DMS79 treated with DMSO at 0.1 percent for 48 hours (cell line): ENCODE measurements at places on chromosomes 1 and 21.
A peak's percentile ranks its signal among the peaks of the same experiment; 100 is the strongest.

DNA sequence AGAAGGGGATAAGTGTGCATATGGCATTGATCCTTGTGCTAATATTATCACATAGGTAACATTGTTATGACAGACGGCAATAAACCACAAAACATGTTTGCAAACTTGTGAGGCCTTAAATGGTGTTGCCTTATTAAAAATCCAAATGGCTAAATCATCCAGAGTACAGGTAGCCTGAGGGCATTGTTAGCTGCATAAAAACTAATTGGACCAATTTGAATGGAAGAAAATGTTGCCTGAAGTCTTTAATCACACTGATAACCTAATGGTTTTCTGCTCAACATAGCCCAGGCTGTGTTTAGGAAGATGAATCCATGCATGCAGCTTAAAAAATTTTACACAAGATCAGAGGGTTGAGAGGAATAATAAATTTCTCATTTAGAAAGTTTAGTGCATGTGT lies 19.4 kb upstream of the LRRC53 start:
- no peak for DNase-seq

GRCh38 chr1:31703431-31704270 lies at the start of gene COL16A1:
TSS of gene COL16A1 (minus strand) at chr1:31704017. CDS start at chr1:31702193, 1,824 bp downstream.
- peak; percentile 46 for DNase-seq

DNA sequence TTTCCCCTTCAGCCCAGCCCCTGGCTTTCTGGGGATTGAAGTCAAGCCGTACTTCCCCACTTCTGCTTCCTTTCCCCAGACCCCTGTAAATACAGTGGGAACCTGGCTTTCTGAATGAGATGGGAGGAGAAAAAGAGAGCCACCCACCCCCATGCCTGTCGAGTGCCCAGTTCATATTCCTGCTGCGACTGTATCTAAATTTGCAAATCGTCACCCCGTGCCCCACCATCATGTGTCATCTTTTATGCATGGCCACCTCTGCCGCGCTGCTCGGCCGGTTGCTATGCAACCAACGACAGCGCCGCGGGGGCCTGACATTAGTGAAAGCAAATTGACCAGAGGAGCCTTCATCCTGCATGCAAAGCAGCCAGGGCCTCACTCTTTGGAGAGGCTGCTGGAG lies 143.0 kb downstream of the ELAVL4 start:
- DNase-seq: peak; percentile 52

- no peak for DNase-seq
Measured at GRCh38 chr1:22585471-22585870, 22.2 kb downstream of the EPHA8 start.

GRCh38 chr21:45555557-45556301 lies 13.5 kb upstream of the SLC19A1 start:
- DNase-seq: peak; percentile 24

- DNase-seq: no peak
Measured at GRCh38 chr1:240342251-240342625, 250.6 kb downstream of the FMN2 start.

GRCh38 chr1:179743679-179744400 lies 749 bp downstream of the FAM163A start:
- no peak for DNase-seq

DNA sequence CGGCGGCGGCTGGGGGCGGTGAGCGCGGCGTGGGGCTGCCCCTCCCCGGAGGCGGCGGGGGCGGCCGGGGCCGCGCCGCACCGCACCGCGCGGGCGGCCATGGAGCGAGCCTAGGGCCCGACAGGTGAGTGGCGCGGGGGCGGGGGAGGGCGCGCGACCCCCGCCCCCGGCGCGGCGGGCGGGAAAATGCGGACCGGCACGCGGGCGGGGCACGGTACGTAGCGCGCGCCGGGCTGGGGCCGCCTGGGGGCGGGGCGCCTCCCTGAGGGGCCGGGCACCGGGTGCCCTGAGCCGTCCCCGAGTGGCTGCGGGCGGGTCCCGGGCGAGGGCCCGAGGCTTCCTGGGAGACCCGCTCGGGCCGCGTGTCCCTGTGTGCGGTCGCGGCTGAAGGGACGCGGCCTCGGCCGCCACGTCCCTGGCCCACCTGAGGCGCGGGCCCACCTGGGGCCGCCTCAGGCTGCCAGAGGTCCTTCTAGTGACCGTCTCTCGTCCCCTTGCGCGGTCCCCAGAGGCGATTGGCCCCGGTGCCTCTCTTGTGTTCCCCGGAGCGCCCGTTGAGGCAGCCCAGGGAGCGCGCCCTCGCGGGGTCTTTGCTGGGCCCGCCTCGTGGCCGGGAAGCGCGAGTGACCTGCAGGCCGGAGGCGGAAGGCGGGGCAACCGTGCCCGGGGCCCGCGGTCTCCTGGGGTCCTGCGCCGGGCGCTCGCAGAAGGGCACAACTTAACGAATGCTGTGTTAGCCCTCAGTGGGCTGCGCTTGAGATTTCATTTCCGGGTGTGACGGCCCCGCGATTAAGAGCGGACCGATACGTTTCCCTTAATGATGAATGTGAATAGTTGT lies 500 bp downstream of the FAM20B start:
- DNase-seq: peak; percentile 46

DNA sequence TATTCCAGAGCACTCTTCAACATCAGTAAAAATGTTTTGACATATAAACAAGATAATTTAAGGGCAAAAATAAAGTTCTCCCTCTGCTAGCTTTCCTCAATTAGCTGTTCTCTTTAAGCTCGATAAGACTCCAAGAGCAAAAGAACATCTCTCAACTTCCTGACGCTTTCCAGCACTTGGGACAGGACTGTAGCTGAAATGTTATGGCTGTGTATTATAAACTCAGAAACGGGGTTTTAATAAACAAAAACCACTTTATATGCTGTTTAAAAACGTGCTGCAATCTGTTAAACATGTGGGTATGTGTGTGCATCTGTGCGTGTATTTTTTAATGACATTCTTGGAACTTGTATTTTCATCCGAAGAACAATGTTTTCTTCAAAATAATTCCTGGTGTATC lies 71.5 kb upstream of the RGS2 start:
- DNase-seq: no peak

DNA sequence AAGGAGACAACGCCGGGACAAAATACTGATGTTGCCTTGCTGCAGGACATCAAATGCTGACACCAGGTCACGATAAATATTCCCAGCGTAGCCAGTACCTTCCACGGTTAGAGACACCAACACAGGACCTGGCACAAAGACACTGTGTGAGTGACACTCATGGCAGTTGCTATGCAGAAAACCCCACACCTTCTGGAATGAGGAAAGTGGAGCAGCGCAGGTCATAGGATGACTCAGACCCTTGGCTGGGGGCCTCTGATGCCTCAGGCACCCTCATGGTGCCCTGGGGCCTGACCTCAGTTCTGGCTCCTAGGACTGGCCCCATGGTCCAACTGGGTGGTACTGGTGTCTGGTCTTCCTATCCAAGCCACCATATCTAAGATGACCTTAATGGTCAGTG lies 7.0 kb downstream of the DCST2 start:
- DNase-seq: no peak

- DNase-seq: no peak
Measured at GRCh38 chr1:244791061-244791460, 44.4 kb upstream of the COX20 start.

DNA sequence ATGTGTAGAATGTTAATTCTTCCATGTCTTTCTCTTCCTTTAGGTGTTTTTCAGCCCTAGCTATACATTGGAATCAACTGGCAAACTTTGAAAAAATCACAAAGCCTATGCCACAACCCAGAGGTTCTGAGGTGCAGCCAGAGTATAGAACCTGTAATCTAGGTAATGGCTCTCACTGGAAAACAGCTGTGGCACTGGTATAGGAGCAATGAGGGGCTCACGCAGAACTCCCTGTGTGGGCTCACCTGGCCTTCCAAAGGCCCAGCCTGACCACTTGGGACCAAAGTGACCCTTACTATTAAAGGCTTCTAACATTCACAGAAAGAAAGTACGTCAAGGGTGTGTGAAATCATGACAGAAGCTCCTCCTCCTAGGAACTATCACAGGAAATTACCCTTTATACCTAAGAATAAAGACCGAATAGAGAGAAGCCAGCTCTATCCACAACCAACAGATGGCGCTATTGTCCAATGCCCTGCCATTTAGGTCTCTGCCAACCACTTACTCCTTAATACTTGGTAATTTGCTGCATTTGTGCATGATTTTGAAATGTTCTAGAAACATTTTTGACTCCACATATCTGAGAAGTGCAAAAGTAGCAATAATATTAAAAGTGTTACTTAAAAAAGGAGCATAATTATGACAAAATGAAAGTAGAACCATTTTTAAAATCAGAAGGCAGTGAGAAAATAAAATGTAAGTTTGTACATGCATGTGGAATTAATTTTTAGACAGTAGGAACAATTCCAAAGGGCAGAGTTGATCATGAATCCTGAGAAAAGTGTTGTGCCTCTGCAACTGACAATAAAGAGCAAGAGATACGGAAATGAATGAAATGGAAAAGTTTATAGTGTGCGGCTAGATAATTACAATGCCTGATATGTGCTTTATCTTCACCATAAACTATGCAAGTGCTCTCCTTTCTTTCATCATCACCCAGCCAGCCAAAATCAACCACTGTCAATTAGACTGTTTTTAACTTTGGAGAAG lies 93.1 kb upstream of the HAO2 start:
- DNase-seq: peak; percentile 34

DNA sequence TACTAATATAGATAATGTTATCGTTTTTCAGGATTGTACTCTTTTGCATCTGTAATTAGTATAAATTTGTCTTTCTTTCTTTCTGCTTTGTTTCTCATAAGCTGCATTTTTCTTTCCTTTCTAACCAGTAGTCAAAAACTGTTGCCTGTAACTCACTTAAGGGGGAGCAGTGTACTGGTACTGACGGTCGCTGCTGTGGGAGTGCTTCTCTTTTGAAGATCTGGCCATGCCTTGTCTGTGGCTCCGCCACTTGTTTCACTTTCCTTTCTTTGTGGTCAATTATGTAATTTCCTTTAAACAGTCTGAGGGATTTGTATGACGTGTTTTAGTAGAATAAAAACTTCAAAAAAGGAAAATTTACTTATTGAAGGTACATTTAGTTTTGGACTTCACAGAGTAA lies 37.0 kb downstream of the MIA3 start:
- DNase-seq: no peak

GRCh38 chr1:76106719-76107235 lies 32.2 kb downstream of the ST6GALNAC3 start:
- DNase-seq: no peak

- DNase-seq: no peak
Measured at GRCh38 chr1:70318191-70318590, 36.3 kb downstream of the ANKRD13C start.
